ENCODE measurements at places on chromosomes 2 and 18.

- DNase-seq, result no peak
Observed at GRCh38 chr2:127216593-127216992, 3.5 kb downstream of the CYP27C1 start.

DNA sequence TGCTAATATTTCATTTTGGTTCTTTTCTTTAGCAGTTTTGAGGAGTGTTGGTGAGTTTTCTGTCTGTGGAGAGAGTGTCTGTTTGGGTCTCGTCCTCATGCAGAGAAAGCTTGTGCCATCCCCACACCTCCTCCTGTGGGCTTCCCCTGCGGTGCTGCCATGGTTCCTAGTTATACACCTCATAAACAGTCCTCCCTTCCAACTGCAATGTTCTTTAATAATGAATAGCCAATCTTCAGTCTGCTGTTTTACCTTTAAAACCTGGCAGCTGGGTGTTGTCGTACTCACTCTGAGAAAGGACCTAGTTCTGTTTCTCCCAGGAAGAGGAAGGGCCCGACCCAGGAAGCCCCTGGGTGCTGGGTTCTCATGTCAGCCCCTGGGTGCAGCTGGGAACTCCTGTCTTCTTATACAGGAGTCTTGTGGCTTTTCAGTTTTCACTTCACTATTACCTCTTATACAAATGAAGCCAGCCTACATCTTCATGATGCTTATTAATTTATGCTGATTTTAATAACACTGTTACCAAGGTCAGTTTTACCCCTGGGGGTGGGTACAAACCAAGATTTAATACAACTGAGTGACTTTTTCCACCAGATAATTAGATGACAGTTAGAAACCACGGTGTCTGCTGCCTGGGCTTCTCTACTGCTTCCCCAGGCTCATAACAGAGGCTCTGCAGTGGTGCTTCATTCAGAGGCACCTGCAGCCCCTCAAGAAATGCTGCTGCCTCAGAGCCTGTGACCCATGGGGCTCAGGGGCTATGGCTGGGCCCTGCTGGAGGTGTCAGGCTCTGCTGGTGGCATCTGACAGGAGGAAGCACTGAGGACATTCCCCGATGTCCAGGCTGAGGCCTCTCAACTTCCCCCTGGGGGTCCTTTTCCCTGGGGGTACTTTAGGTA is 59.1 kb downstream of the COA5 start:
- DNase-seq, result no peak

DNA sequence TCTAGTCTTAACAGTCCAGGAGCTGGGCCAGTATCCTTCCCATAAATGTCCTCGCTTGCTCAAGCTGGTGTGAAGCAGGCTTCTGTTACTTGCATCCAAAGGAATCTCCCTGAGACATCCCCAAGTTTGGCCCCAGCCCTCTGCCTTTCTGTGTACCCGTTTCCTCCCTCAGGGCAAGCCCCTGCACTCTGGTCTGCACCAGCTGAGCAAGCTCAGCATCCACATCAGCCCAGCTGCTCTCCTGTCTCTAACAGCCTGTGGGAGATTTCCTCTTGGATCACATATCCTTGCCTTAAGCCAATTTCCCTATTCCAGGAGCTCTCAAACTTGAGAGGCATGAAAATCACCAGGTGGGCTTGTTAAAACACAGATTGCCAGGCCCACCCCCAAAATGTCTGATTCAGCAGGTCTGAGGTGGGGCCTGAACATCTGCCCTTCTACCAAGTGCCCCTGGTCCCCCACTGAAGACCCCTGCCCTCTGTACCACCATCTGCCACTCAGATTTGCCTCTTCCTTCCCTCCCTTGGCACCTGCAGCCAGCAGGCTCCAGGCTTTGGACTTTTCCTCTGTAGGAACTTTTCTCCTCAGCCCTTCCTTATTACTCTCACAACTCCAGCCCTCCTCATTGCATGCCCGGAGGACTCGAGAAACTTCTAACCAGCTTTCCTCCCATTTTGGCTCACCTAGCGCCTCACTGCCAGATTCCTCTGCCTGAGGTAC is 32.1 kb downstream of the REEP1 start:
- no peak for DNase-seq

- DNase-seq, result no peak
Observed at GRCh38 chr2:60371681-60372080, 181.8 kb downstream of the BCL11A start.

- no peak for DNase-seq
Observed at GRCh38 chr2:237473878-237474441, 13.1 kb upstream of the MLPH start.

DNA sequence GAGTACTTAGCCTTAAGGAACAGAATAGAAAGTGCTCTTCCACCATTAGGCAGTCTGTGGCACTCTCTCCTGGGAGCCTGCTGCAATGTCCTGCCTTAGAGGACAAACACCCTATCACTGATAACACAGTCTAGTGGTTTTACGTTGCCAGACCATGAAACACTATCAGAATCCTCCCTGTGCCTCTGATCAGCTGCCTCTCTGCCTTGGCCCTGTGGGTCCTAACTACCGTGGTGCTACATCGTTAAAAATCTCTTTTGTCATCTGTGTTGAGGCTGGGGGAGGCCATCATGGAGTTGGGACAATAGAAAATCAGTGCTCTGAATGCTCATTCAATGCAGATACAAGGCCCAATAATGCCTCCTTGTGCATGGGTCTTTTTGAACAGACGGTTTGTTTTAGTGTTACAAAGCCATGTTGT is 11.9 kb upstream of the APCDD1 start:
- DNase-seq, result no peak

- no peak for DNase-seq
Observed at GRCh38 chr2:206160125-206160806, 571 bp downstream of the EEF1B2 start.

DNA sequence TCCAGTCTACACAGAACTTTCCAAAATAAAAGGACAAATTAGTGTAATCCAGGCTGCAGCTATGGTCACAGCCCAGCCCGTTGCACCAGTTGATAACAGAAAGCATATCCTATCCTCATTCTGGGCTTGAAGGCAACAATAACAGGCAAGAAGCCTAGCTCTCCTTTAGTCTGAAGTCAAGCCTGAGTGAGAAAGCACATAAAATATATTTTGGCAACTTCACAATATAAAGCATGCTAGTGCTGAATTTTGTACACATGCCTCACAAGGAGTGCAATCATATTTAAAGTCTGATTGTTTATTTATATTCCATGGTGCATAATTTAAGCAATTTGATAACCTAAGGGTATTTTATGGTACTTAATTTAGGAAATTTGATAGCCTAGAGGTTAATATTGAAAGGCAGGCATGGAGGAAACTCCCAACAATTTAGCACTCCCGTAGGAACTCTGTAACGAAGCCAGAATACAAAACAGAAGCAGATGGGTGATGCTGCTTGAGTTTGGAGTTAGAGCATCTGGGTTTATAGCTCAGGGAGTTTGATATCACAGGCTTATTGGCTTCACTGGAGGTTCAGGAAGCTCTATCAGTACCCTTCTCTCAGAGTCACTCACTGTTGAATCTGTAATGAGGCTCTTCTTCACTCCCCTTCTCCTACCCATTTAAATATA is 1199.1 kb upstream of the GYPC start:
- no peak for DNase-seq

DNA sequence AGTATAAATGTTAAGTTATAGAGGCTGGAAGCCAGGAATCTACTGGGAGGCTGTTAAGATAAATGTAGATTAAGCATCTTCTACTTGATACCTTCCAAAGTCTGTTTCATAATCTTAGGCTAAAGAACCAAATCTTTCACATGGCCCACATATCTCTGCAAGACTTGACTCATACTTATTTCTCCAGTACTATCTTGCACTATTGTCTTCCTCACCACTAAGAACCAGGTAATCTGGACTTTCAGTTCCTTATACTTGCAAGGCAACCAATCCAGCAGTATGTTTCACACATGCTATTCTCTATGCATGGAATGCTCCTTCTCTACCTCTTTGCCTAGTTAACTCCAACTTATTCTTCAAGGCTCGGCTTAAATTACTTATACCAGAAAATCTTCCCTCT is 62.2 kb downstream of the RBMS1 start:
- DNase-seq, result no peak

DNA sequence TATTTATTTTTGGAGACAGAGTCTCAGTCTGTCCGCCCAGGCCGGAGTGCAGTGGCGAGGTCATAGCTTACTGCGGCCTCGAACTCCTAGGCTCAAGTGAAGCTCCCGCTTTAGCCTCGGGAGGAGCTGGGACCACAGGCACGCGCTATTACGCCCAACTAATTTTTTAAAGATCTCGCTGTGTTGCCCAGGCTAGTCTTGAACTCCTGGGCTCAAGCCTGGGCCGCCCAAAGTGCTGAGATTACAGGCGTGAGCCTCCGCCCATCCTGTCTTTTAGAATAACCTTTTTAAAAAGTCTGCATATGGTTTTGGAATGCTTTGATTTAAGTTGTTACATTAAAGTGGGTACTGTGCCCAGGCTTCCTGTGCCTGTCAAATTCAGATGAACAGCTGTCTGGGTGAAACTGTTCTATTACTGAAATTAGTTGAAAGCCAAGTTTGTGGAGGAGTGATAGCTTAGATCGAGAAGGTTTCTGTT is 944 bp downstream of the RAB3GAP1 start:
- DNase-seq, result no peak

- DNase-seq, result no peak
Observed at GRCh38 chr18:41828137-41828536, 126.9 kb upstream of the PIK3C3 start.

DNA sequence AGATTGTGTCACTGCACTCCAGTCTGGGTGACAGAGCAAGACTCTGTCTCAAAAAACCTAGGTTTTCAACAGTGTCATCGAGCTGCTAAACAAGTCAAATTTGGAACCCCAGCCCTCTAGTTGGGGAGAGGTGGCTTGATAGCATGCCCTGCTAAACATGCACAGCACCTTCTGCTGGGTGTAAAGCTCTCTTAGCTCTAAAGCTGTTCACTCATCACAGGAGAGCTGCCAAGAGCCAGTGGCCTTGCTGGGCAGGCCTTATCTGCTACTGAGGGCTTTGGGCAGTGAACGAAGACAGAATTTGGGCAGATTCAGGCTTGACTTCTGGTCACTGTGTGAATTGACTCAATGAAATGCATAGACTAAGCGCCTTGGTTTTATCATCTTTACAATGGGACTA is 101.3 kb downstream of the LYPD1 start:
- no peak for DNase-seq
